ENCODE measurements at places on chromosomes 6 and 20.

DNA sequence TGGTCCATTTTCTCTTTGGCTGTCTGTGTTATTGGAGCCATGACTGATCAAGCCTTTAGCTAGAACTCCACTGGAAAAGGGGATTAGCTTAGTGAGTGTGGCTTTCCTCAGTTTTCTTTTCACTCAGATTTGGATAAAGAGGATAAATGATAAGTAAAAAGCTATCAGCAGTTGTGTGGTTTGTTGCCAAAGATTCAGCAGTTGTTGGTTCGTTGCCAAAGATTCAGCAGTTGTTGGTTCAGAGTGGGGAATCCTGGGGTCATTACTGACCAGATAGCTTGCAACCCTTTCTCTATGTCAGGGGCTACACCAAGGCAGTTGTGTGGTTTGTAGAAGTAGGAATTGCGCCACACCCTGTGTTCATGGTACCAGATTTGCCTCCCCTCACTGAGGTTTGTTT is 107.7 kb upstream of the SCP2D1 start:
- no peak for DNase-seq

DNA sequence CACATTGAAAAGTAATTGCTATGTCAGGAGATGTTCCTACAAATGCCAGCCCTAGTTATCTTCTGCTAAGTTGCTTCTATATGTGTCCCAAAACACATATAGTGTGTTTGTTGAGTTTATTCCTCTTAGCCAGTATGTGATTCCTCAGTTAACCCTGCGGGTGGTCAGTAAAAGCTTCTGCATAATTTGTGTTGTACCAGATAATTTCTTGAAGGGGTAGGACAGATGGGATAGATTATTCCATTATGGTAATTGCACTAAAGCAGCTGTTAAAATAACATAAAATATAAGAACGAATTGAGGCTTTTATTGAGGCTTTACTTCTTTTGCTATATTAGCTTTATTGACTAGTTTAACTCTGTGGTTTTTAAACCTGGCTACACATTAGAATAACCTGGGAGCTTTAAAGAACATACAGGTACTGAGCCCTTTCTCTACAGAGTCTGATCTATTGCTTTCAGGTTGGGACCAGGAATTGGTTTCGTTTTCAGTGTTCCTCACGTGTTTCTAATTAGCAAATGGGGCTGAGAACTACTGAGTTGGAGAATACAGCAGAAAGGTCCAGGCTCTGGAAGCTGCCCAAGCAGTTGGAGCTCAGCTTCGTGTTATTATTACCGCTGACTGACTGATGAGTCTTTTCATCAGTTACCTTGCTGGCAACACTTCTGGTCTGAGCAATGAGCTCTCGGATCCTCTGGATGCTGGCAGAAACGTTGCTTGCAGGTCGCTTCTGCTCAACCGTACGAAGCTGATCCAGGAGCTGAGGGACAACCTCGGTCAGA is 56.9 kb downstream of the FAM229B start:
- no peak for DNase-seq

GRCh38 chr6:154895841-154896240 is 99.3 kb upstream of the TIAM2 start:
- no peak for DNase-seq

DNA sequence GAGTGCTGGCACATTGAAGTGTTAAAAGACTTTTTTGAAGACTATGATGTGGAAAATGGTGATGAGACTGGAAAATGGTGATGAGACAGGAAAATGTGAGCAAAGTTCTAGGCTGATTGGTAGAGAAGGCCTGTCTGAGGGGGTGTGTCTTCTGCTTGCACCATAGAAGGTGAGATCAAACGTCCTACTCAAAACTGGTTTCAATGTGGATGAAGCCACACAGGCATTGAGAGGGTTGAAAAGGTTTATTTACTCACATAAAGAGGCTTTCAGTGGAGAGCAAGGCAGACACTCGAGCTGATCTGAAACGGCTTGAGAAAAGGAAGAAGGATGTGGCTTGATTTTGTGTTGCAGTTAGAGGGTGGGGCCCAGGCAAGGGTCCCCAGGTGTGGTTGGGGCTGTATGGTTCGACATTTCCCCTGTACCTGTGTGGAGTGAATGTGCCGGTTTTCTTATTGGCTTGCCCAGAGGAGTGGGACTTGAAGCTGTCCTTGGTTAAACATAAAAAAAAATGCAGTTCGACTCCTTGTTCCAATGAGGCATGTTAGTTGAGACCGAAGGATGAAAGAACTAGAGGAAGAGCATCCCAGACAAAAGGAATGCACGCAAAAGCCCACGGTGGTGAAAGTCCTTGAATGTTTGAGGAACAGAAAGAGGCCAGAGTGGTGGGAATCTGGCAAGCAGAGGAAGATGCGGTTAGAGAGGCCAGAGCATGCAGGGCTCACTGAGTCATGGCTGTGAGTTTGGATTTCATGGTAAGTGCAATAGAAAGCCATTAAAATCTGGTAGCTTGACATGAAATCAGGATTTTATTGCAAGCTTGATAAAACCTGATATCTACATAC is 172.3 kb downstream of the EPM2A start:
- DNase-seq = no peak

- no peak for DNase-seq
Observed at GRCh38 chr6:12477616-12478015, 187.5 kb downstream of the EDN1 start.

DNA sequence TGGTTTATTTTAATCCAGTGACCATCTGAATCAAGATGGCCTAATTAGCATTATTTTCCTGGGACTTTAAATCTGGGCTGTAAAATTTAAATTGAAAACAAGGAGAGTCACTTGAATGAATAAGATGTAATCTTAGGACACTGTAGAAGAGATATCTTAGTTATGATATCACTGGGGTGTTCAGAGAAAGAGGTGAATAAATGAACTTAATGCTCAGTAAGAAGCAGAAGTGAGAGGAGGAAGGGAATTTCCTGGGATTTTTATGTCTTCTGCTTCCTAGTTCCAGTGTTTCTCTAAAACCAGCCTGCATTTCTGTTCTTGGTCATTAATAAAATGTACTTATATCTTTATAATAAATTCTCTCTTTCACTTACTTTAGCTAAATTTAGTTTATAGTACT is 136.8 kb upstream of the PTPRK start:
- no peak for DNase-seq
